Stimulated activated CD4-positive, alpha-beta T cell treated with anti-CD3 and anti-CD28 coated beads, TNF-alpha, amount 100 ng/mL, for 1 hour (primary cell): ENCODE measurements at places on chromosomes 13 and 19.
A peak's percentile ranks its signal among the peaks of the same experiment; 100 is the strongest.

- no peak for DNase-seq
These were observed 1.1 kb upstream of the NR2F6 start for GRCh38 chr19:17246681-17247425.

DNA sequence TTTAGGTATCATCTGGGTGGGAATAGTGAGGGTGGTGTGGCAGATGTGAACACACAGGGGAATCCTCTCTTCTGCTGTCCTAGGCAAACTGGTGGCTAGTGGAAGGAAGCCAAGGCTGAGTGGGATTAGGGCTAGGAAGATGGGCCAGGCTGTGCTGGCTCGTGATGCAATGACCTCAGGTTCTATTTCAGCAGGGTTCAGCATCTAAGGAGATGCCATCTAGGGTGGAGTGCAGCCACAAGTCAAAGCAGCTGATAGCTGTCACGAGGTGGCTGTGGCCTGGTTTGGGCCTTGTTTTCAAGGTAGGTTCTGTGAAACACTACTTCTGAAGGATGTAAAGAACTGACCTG, 21.6 kb downstream of the ARL11 start:
- DNase-seq = no peak

GRCh38 chr13:100666124-100666523, 8.5 kb downstream of the TMTC4 start:
- no peak for DNase-seq

DNA sequence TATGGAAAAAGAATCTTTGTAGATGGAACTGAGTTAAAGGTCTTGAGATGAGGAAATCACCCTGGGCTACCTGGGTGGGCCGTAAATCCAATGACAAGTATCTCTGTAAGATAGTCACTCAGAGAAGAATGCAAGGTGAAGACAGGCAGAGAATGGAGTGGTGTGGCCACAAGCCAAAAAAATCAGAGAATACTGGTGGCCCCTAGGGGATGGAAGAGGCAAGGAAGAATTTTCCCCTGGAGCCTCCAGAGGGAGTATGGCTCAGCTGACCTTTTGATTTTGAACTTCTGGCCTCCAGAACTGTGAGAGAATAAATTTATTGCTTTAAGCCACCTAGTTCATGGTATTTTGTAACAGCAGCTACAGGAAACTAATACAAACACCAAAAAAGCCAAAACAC, 32.7 kb upstream of the CSNK1A1L start:
- no peak for DNase-seq

DNA sequence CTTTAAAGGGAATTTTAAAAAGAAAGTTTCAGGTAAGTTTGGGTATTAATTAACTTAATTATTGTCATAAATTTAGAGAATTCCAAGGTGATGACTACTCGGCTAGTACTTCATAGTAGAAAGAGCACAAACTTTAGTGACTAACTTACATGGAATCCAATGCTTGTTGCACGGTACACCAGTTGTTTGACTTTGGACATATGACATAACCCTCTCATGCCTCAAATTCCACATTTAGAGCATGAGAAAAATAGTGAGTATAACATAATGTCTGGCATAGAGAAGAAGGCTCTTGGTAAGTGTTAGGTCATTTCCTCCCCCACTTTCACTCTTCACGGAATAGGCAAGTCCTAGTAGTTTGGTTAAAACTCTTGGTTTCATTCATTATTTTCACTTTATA, 1249.4 kb upstream of the SLC10A2 start:
- DNase-seq = no peak

- DNase-seq = no peak
These were observed 7.7 kb downstream of the ZIC5 start for GRCh38 chr13:99963816-99964339.

GRCh38 chr19:51418707-51419106, 1.3 kb upstream of the SIGLEC10 start:
- DNase-seq = no peak

DNA sequence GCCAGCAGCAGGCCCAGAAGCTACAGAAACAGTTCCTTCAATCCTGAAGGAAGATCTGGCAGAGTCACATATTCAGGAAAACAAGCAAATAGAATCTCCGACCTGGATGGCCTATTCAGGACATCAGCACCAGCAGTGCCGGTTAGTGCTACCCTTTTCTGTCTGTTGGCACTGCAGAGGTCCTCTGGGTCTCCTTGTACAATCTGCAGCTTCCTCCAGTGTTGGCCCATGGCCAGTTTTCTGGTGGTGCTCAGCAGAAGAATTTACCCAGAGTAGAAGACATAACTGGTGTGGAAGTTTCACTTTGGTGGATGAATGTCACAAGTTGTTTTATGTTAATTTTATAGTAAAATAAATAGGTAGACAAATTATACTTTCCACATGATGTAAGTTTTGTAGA, 498.1 kb downstream of the COG6 start:
- no peak for DNase-seq

DNA sequence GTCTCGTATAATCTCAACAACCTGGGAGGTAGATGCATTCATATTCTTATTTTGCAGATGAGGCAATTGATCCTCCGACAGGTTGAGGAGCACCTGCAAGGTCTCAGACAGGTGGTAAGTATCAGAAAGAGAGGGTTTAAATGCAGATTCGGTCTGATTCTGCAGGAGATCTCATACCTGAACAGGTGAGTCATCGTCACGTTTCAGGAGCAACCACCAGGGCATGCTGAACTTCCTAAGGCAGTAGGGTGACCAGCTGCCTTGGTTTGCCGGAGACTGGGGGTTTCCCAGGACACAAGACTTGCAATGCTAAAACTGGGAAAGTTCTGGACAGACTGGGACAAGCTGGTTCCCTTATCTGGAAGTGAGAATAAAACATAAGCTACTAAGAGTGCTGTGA, 68.8 kb upstream of the TSHZ3 start:
- no peak for DNase-seq

DNA sequence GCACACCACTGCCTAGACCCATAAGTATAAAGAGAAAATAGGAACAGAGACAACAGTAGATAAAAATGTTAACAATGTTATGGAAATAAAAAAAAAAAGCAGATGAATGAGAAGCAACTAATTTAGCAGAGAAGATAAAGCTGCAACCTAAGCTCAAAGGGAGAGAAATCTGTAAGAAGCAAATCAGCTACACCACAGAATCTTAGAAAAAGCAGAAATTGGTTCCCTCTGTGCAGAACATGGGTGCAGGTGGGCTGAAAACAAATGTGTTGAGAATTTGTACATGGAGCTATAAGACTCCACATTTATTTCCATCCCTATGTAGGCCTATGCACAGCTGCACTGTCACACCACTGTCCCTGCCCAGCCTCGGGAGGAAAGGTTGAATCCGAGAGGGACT, 44.8 kb upstream of the KATNAL1 start:
- no peak for DNase-seq

- DNase-seq = no peak
These were observed 3.3 kb downstream of the DOT1L start for GRCh38 chr19:2166741-2167738.

DNA sequence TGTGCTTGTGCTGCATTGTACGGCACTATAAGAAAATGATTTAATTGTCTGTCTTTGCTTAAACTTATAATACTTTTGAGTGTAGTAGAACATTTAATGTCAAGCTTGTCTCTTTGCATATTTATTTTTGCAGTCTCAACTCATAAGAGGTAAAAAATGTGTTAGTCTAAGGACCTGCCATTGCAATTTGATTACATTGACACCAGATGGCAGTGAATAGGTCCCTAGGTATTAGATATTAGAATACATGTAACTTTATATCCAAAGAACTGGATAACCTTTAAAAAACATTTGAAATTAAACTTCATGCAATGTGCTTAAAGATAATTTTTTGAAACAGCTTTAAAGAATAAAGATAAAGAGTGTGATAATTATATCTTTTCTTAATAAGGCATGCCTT, 1421.3 kb downstream of the OLFM4 start:
- DNase-seq = no peak

- no peak for DNase-seq
These were observed 155.6 kb downstream of the COG6 start for GRCh38 chr13:39811051-39811450.

DNA sequence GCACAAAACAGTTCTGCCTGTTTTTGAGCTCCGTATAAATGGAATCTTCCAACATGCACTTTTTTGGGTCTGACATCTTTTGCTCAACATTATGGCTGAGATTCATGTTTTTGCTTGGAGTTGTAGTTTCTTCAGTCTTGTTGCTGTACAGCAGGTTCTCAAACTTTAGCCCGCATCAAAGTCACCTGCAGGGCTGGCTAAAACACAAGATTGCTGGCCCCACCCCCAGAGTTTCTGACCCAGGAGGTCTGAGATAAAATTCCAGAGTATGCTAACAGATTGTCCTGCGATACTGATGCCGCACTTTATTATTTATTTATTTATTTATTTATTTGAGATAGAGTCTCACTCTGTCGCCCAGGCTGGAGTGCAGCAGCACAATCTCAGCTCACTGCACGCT, 79.8 kb upstream of the WASF3 start:
- DNase-seq = no peak

- DNase-seq = no peak
These were observed 35.1 kb downstream of the RASA3 start for GRCh38 chr13:114097212-114097892.

- no peak for DNase-seq
These were observed 185.3 kb downstream of the LHFPL6 start for GRCh38 chr13:39417643-39418042.

DNA sequence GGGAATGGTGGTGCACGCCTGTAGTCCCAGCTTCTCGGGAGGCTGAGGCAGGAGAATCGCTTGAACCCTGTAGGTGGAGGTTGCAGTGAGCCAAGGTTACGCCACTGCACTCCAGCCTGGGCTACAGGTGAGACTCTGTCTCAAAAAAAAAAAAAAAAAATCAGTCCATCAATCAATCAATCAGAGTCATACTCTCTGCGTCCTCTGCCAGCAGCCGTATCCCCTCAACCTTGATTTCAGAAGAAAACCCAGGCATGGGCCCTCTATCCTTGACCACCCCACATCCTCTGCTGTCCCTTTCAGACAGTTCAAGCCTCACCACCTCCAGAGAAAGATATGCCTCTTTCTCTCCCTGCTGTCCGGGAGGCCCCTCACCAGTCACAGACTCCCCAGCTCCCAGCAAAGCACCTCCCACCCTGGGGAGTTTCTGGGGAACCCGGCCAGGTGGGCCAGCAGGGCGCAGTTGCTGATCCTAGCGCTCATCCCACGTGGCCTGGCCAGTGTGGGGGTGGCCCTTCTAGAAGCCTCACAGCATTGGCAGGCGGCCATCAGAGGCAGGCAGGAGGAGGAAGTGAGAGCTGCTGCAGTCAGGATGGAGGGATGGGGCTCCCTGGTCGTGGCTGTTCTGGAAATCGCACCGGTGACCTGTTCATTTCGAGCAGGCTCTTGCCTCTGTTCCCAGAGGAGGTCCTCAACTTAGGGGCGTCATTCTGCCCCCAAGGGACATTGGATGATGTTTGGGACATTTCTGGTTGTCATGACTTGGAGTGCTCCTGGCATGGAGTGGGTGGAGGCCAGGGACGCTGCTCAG, 10.2 kb upstream of the JSRP1 start:
- no peak for DNase-seq

DNA sequence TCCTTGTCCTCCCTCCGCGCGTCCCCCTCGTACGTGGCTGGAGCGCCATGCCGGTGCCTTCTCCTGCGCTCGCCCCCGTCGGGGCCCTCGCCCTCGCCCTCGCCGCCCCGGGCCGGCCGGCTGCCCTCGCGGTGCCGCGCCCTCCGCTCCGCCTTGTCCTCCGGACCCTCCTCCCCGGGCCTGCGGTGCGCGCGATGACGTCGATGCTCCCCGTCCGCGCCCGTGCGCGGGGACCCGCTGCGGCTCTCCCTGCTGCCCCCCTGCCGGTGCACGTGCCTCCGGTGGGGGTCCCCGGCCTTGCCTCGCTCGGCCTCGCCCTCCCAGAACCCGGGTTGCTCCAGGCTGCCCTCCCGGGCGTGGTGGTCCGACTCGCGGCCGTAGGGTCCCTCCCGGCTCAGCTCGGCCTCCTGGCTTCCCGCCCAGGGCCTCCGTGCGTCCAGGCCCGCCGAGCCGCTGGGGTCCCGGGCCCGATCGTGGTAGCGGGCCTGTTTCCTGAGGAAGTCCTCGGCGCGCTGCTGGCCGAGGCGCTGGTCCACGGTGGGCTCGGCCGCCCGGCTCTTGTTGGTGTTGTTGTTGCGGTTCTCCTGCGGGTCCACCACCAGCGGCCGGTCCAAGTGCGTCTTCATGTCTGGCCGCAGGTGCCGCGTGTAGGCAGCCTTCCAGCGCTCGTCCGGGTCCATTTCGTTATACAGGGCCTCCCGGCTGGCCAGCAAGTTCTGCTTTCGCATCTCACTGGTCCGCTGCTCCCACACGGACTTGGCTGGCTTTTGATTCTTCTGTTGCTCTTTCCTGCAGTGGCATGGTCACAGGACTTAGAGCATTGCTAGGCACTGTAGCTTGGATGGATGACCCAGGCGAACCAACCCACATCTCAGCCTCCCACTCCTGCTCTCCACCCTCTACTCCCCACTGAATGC, 148.6 kb downstream of the IER2 start:
- DNase-seq = no peak

- no peak for DNase-seq
These were observed 11.7 kb downstream of the CYTH2 start for GRCh38 chr19:48480558-48481500.

GRCh38 chr13:42626176-42626860, 52.4 kb downstream of the TNFSF11 start:
- DNase-seq = no peak

DNA sequence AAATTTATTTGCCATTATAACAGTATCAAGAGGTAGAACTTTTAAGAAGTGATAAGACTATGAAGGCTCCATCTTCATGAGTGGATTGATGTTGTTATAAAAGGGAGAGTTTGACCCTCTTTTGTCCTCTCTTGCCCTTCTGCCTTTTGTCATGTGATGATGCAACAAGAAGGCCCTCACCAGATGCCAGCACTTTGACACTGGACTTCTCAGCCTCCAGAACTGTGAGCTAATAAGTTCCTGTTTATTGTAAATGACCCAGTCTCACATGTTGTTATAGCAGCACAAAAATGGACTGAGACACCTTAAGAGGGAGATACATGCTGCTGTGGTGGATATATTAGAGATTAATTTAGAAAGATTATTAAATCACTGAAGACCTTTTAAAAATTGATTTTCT, 71.6 kb downstream of the SPRYD7 start:
- DNase-seq = no peak

DNA sequence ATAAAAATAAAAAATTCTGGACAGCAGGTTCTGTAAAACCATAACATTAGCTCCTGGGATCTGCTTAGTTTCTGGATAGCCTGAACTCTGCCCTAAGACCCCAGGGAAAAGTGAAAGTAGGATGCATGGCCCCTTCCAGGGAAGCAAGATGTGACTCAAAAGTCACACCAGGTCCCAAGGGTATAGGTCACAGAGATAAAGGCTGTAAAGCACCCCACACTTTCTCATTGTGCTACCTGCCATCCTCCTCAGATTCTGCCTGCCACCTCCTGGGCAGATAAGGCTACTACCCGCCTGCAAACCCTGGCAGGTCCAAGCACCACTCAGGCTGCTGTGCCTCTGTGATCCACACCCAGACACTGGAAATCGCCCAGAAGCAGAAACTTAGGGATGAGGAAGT, 20.6 kb downstream of the FFAR2 start:
- peak; percentile 23 for DNase-seq

DNA sequence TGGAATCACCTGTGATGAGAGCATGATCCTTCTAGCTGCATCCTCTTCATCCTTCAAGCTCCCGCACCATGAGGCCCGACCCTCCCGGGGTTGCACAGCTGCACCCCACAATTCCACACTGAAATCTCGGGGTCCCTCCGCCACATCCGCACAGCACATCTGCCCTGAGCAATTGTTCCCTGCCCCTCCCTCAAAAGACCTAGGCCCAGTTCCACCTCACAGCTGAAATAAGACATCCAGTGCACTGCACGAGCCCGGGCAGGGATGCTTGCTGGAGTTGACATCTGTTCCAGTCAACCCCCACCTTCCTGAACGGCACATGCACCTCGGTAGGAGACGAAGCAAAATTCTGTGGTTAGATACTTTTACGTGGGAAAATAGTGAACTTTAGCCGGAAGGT, 14.7 kb upstream of the SOX1 start:
- DNase-seq = no peak
